Inflammatory macrophage treated with lipopolysaccharide for 1 hour (primary cell): ENCODE measurements at places on chromosomes 7 and 10.

DNA sequence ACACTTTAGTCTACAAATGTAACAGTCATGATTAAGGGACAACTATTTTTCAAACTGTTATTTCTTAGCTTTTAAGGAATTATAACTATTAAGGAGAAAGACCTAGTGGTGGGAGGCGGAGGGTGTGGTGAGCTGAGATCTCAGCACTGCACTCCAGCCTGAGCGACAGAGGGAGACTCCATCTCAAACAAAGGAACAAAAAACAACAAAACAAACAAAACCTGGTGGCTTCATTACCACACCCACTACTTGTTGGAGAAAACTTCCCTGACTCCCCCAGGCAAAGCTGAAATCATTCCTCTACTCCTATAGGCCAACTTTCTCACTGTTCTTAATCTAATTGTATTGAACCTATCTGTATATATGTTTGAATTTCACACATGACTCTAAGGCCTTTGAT, 3.2 kb downstream of the POLR1F start:
- DNase-seq = no peak

GRCh38 chr10:29921071-29921446, 138.3 kb downstream of the JCAD start:
- no peak for DNase-seq

- DNase-seq = no peak
Measured at GRCh38 chr10:74292871-74293427, 141.9 kb downstream of the ADK start.

DNA sequence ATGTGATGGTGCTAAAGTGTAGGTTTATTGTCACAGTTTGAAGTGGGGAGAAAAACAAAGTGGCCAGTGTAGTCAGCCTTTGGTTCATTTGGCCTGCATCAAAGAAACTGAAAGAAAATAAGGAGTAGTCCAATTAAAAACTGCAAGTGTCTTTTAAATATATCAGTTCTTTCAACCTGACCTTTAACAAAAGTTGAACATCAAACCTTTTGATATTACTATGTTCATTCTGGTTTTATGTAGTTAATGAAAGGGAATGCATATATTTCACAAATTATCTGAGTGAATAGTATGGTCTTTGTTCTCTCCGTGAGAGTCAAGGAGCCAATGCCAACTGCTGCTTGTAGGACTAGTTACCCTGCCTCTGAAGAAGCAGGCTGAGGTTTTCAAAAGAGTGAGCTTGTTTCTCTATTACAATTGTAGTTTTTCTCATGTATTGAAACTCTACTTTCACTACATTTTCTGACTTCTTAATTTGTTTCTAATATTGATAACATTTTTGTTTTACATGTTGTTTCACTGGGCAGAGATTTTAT, 1160.8 kb upstream of the LRRTM3 start:
- no peak for DNase-seq

DNA sequence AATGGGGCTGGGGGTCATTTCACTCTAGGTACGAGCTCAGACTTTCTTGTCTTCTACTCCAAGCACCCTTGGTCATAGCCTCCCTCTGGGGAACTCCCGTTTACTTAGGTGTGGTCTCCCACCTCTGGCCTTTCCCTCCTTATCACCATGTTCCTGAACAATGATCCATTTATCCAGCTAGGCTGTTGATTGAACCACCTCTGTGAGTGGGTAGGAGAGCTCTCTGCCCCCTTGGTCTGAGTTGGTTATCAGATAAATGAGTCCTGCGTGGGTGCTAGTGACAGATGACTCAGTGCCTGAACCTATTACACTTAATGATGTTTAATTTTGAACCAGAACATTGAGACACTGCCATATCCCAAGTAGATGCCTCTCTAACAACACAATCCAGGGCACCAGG, 9.4 kb downstream of the BLNK start:
- DNase-seq = no peak

DNA sequence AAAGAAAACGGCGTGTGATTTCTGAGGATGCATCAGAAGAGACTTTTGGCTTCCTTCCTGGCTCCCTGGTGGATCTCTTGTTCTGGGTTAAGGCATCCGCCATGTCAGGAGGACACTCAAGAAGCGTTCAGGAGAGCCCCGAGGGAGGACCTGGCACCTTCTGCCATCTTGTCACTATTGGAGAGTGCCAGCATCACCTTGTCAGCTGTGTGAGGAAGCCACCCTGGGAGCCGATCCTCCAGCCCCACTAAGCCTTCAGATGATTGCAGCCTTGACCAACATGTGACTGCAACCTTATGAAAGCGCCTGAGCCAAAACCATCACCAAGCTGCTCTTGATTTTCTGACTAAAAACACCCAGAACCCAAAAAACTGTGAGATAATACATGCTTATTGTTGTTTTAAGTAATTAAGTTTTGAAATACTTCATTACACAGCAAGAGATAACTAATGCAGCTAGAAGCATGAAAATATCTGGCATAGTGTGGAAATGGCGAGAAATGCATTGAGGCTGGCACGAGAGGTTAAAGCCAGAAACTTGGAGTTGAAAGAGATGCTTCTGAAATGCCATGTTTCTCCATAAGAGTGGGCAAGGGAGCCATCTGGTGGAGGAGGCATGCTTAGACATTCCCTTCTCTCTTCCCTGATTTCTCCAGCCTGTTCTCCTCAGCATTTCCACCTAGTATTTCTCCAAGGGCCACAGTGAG, 5.4 kb upstream of the ZFYVE27 start:
- peak; percentile 55 for DNase-seq

DNA sequence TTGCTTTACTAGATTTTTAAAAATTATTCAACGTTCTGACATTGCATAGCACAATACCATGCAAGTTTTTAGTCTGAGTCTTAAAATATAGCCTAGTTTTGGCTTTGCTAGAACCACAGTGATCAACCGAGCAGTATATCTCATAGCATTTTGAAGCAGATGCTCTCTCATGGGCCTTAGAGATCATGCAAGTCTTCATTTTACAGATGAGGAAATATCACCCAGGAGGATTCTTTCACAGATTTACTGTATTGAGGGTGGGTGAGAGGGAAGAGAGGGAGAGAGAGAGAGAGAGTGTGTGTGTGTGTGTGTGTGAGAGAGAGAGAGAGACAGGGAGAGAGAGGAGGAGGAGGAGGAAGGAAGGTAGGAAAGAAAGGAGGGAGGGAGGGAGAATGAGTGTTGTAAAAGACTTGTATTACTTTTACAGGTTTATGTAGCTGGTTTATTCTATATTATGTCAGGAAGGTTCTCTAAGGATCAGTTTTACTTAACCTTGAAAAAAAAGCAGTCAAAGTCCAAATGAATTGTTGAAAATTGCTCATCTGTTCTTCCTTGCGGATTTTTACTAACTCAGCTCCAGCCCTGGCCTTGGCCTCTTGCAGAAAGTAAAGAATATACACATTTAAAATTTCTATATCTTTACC, 14.2 kb upstream of the NPTX2 start:
- DNase-seq = no peak

DNA sequence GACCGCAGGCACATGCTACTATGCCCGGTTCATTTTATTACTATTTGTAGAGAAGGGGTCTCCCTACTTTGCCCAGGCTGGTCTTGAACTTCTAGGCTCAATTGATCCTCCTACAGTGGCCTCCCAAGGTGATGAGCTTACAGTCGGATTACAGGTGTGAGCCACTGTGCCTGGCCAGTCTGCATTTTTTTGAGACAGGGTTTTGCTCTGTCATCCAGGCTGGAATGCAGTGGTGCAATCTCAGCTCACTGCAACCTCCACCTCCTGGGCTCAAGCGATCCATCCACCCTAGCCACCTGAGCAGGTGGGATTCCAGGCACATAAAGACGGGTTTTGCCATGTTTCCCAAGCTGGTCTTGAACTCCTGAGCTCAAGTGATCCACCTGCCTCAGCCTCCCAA, 2.3 kb upstream of the H2BK1 start:
- DNase-seq = no peak

GRCh38 chr7:33744293-33745075, 160.9 kb upstream of the BMPER start:
- peak; percentile 19 for DNase-seq

GRCh38 chr10:111784436-111784835, 399.1 kb downstream of the GPAM start:
- no peak for DNase-seq

GRCh38 chr10:78148216-78148960, 114.7 kb downstream of the RPS24 start:
- no peak for DNase-seq

- DNase-seq = peak; percentile 21
Measured at GRCh38 chr7:95690367-95690947, 81.9 kb upstream of the DYNC1I1 start.

- no peak for DNase-seq
Measured at GRCh38 chr7:140605337-140605736, 35.3 kb downstream of the DENND2A start.

DNA sequence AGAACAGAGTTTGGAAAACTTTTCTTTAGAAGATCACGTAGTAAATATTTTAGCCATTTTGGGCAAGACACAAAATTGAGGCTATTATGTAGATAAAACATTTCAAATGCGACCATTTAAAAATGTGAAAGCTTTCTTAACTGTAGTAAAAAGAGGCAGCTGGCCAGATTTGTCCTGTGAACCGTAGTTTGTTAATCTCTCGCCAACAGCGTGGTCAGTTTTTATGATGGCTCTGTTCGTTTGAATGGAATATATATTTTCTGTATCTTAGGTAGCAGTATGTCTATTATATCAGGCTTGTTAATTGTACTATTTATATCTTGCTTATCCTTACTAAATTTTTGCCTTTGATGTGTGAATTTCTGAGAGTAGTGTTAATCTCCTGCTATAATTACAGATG, 124.9 kb downstream of the CCSER2 start:
- no peak for DNase-seq

GRCh38 chr7:28093623-28094232, 86.9 kb downstream of the JAZF1 start:
- peak; percentile 87 for DNase-seq

DNA sequence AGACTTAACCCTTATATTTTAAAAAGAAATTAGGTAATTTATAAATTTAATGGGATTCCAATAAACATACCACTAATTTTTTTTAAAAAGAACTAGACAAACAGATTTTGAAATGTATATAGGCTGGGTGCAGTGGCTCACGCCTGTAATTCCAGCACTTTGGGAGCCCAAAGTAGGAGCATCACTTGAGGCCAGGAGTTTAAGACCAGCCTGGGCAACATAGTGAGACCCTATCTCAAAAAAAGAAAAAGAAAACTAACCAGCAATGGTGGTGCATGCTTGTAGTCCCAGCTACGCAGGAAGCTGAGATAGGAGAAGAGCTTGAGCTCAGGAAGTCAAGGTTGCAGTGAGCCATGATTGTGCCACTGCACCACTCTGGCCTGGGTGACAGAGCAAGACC, 62.7 kb downstream of the EZH2 start:
- no peak for DNase-seq

- DNase-seq = no peak
Measured at GRCh38 chr10:95511314-95511713, 49.9 kb downstream of the SORBS1 start.

DNA sequence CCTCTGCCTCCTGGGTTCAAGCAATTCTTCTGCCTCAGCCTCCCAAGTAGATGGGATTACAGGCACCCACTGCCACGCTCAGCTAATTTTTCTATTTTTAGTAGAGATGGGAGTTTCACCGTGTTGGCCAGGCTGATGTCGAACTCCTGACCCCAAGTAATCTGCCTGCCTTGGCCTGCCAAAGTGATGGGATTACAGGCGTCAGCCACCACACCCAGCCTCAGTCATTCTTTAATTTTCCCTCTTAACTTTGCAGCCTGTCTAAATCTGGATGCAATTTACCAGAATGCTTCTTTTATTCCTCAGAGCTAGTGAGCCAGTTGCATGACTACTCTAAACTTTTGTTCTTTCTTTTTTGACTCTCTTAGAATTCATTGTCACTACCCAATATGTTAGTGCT, 90.5 kb upstream of the CSTF2T start:
- no peak for DNase-seq

- DNase-seq = no peak
Measured at GRCh38 chr10:29970576-29970975, 88.8 kb downstream of the JCAD start.

- no peak for DNase-seq
Measured at GRCh38 chr10:113047151-113047550, 97.1 kb downstream of the TCF7L2 start.

GRCh38 chr7:115241151-115241550, 319.3 kb downstream of the MDFIC start:
- no peak for DNase-seq

- DNase-seq = no peak
Measured at GRCh38 chr7:7331523-7331922, 149.2 kb downstream of the C1GALT1 start.

GRCh38 chr10:4532976-4533375, 293.0 kb upstream of the AKR1E2 start:
- DNase-seq = no peak

DNA sequence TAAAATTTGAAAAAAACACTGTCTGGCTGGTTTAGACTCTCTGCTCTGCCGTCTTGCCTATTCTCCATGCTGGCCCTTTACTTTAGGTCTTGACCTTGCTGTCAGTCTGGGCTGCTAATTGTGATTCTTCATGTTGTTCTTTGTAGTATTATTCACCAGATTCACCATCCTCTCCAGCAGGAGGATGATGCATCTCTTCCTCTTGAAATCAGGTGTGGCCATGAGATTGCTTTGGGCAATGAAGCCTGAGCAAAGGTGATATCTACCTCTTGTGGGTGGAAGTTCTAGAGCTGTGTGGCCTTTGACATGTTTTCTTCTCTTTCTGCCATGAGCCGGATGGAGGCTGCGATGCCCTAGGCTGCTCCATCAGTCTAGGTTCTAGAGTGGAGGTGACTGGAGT, 51.3 kb upstream of the ITPRID1 start:
- DNase-seq = no peak

GRCh38 chr7:108253275-108254044, 123.3 kb upstream of the LAMB4 start:
- DNase-seq = no peak

GRCh38 chr7:69617364-69617763, 19.1 kb downstream of the AUTS2 start:
- no peak for DNase-seq

GRCh38 chr7:112125250-112125649, 80.9 kb downstream of the DOCK4 start:
- DNase-seq = no peak

DNA sequence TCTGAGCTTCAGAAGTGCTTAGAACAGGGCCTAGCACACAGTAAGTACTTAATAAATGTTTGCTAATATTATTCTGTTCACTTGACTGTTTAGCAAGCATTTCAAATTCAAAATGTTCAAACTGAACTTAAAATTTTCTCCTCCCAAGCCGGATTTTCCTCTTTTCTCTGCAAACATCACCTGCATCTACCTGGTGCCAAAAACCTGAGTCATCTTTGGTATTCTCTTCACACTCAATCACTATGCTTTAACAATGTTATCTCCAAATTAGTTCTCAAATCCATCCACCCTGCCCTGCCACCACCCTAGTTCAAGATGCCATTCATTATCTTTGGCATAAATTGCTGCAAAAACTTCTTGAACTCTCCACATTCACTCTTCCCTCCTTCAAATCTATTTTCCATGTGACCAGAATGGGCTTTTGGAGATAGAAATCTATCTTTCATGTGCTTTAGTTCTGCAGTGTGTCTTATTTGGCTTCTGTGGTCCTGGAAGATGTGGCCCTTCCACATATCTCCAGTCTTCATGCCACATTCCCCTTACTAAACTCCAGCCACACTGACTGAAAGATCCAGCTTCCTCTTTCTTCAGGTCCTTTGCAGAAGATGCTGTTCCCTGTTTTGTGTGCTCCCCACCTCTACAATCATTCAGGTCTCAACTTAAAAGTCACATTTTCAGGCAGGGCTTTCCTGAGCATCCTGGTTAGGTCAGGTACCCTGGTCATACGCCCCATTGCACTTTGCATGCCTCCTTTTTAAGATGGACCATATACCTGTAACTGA, 2.0 kb downstream of the GGCT start:
- DNase-seq = no peak
